CD4-positive, alpha-beta memory T cell (primary cell): ENCODE measurements at places on chromosomes 11 and 22. TPM values are rescaled to one million over a fixed set of nuclear protein-coding genes. Genes with fewer than 3 reads are reported as not detected.

Gene ACTN3
- total RNA-seq = 0.17 TPM

Gene NFAM1
- 0.55 TPM for total RNA-seq

Gene OTOG
- not detected for total RNA-seq

Gene RCOR2
- total RNA-seq = not detected

Gene ZNF143
- total RNA-seq = 50.5 TPM

Gene OR5P2
- not detected for total RNA-seq

Gene PEX26
- total RNA-seq = 39.1 TPM

Gene RNASEH2C
- total RNA-seq = 69.1 TPM

Gene OR5D18
- not detected for total RNA-seq

DNA sequence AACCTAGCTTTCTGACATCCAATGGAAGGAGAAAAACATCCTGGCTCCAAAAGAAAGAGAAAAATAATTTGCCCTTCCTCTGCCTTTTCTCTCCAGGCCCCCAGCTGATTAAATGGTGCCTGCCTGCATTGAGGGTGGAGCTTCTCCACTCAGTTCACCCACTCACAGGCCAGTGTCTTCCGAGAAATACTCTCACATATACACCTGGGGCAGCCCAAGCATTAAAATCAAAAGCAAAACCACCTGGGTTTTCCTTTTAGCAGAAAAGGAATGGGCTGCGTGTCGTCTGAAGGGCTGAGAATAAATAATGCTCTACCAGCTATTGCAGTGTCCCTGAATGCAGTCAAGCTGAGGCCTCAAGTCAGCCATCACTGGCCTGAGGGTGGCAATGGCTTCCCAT is 1143.8 kb upstream of the TENM4 start:
- DNase-seq = no peak
- H3K4me3 ChIP-seq = no peak overlapping the region
- H3K36me3 ChIP-seq = no peaks in the 10 kb centered on the region
- no peaks in the 10 kb centered on the region for H3K4me1 ChIP-seq

DNA sequence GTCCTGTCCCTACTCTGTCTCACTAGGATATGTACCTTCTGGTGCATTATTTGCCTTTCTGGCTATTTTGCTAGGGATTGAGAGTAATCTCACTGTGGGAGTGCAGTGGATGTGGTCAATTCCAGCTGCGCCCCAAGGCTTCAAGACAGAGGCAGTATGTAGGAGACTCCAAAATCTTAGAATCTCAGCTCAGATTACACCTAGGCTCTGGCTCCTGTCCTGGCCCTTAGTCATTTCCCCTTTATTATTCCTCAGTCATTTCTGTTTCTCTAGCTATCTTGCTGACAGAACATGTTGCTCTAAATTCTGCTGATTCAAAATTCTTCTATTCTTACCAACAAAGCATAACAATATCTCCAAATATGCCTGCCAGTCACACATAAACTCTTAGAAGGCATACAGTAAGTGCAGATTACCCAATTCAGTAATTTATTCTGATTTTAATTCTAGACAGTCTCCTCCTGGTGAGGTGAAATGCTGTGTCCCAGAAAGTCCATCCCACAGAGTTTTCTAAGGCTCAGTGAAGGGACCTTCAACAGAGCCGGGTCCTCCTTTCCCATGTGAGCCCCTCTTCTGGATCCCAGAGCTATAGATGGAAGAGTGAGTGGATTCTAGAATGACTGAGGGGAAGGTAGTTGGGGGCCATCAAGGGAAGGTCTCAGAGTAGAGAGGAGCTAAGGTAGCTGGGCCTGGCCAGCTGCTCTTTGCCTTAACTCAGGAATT is 24.3 kb upstream of the GLYATL1 start:
- no peak overlapping the region for H3K27ac ChIP-seq
- no peaks in the 10 kb centered on the region for H3K36me3 ChIP-seq
- no peaks in the 10 kb centered on the region for H3K27me3 ChIP-seq

- H3K27me3 ChIP-seq = no peaks in the 10 kb centered on the region
- DNase-seq = no peak
- no peaks in the 10 kb centered on the region for H3K36me3 ChIP-seq
- H3K27ac ChIP-seq = no peak overlapping the region
Measured at GRCh38 chr11:42976636-42977217, 335.1 kb upstream of the API5 start.

GRCh38 chr11:76560219-76560618 is 110.3 kb downstream of the LRRC32 start:
- H3K4me1 ChIP-seq = peaks cover 21% of the 10 kb centered on the region
- H3K36me3 ChIP-seq = no peaks in the 10 kb centered on the region
- H3K27me3 ChIP-seq = no peaks in the 10 kb centered on the region
- H3K27ac ChIP-seq = no peak overlapping the region
- no peak overlapping the region for H3K4me3 ChIP-seq

DNA sequence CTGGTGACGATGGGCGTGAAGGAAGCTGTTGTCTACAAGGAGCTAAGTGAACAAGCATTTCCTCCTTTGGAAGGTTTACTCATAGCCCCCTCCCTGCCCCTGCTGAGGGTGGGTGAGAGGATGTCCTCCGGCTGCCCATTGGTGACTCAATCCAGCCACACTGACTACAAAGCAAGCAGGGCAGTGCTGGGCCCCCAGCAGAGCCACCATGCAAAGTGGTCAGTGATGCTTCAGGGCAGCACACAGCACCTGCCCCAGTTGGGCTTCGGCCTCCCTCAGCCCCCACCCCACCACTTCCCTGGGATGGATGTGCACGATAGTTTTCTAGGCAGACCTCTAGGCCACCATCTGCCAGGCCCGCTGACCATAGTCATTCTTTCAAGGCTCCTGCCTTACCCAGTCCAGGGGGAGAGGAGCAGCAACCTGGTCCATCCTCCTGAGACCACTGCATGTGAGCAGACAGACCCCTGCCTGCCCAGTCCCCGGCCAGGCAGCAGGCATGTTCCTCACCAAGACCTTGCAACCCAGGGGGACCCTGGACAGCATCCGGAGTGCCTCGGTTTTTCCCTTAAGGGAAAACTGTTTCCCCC is 125.1 kb downstream of the BCR start:
- DNase-seq = no peak
- H3K27ac ChIP-seq = no peak overlapping the region
- H3K4me3 ChIP-seq = no peak overlapping the region
- H3K27me3 ChIP-seq = no peaks in the 10 kb centered on the region
- peaks cover 15% of the 10 kb centered on the region for H3K36me3 ChIP-seq
- H3K4me1 ChIP-seq = no peaks in the 10 kb centered on the region

GRCh38 chr11:80559942-80560341 is 1119.1 kb upstream of the TENM4 start:
- H3K27me3 ChIP-seq = no peaks in the 10 kb centered on the region
- no peaks in the 10 kb centered on the region for H3K4me1 ChIP-seq
- no peaks in the 10 kb centered on the region for H3K36me3 ChIP-seq
- no peak for DNase-seq
- H3K27ac ChIP-seq = no peak overlapping the region
- H3K4me3 ChIP-seq = no peak overlapping the region

- peaks cover 12% of the 10 kb centered on the region for H3K36me3 ChIP-seq
- H3K27me3 ChIP-seq = no peaks in the 10 kb centered on the region
- H3K4me3 ChIP-seq = no peak overlapping the region
- H3K4me1 ChIP-seq = no peaks in the 10 kb centered on the region
- H3K27ac ChIP-seq = no peak overlapping the region
- no peak for DNase-seq
Measured at GRCh38 chr22:39129746-39130145, 22.7 kb downstream of the CBX7 start.

GRCh38 chr11:6657346-6657745 is 1.7 kb upstream of the DCHS1 start:
- no peaks in the 10 kb centered on the region for H3K36me3 ChIP-seq
- DNase-seq = no peak
- no peak overlapping the region for H3K4me3 ChIP-seq

- no peaks in the 10 kb centered on the region for H3K4me1 ChIP-seq
- H3K4me3 ChIP-seq = no peak overlapping the region
- H3K27me3 ChIP-seq = no peaks in the 10 kb centered on the region
- H3K36me3 ChIP-seq = peaks cover 22% of the 10 kb centered on the region
- H3K27ac ChIP-seq = no peak overlapping the region
- no peak for DNase-seq
Measured at GRCh38 chr11:74037309-74037708, 28.4 kb upstream of the UCP3 start.

DNA sequence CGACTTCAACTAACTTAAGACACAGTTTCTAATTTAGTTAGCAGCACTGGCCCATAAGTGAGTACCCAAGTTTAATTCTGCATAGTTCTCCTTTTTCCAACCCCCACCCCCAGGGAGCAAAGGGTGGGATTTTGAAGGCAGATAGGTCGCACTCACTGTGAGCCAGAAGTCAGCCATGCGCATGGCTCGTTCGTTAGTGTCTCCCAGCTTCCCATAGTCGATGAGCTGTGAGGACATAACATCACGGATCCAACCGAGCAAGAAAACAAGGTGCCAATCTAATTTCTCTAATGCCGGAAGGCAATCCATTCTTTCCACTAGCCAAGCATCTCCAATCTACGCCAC is 577 bp downstream of the MRPL17 start:
- peaks cover 26% of the 10 kb centered on the region for H3K4me1 ChIP-seq
- DNase-seq = no peak
- no peaks in the 10 kb centered on the region for H3K27me3 ChIP-seq

DNA sequence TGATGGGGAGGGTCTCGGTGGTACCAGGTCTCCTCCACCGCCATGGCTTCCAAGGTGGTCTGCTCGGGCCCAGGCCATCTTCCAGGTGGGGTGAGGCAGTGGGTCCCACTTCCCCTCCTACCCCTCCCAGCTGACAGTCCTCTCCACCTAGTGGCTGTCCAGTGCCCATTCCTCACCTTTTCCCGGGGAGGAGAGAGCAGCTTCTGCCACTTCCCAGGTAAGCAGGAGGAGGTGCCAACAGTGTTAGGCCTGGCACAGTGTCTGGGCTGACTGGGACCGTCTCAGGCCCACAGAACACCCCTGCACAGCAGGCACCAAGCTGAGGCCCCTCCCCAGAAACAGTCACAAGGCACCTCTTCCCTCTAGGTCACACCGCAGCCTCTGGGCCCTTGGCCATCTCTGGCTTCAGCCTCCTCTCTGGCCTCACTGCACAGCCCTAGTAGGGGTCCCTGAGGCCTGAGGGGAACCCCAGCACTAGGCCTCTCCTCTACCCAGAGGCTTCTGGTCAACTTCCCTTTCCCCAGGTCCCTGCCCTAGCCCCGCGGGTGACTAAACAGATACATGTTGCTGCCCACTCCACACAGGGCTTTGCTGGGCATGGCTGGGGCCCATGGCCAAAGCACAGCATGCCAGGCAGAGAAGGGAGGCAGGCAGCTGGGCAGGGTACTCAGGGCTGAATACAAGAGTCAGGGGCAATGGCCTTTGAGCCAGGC is 2.3 kb upstream of the ANKRD13D start:
- peaks cover 77% of the 10 kb centered on the region for H3K4me1 ChIP-seq
- H3K27me3 ChIP-seq = no peaks in the 10 kb centered on the region
- peak overlapping the region; percentile 18 for H3K4me3 ChIP-seq

GRCh38 chr11:110022548-110022947 is 70.6 kb upstream of the ZC3H12C start:
- H3K36me3 ChIP-seq = no peaks in the 10 kb centered on the region
- no peak overlapping the region for H3K4me3 ChIP-seq
- DNase-seq = no peak
- H3K27ac ChIP-seq = no peak overlapping the region

DNA sequence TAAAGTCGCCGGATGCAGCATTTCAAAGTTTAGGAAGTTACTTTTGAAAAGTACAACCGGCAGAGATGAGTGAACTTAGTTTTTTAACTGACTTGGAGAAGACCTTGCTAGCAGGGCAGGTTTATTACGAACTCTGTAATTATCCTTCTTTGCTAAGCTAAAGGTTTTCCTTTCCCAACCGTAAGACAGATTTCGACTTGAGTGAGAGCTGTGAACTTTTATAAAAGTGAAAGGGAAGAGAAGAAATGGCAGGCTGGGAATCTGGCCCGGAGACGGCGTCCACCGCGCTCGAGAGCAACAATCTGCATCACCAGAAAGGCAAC is 659 bp upstream of the TEAD1 start:
- H3K36me3 ChIP-seq = no peaks in the 10 kb centered on the region
- H3K27ac ChIP-seq = no peak overlapping the region
- DNase-seq = no peak
- peak overlapping the region; percentile 28 for H3K4me3 ChIP-seq
- peaks cover 11% of the 10 kb centered on the region for H3K4me1 ChIP-seq
- peaks cover 14% of the 10 kb centered on the region for H3K27me3 ChIP-seq

DNA sequence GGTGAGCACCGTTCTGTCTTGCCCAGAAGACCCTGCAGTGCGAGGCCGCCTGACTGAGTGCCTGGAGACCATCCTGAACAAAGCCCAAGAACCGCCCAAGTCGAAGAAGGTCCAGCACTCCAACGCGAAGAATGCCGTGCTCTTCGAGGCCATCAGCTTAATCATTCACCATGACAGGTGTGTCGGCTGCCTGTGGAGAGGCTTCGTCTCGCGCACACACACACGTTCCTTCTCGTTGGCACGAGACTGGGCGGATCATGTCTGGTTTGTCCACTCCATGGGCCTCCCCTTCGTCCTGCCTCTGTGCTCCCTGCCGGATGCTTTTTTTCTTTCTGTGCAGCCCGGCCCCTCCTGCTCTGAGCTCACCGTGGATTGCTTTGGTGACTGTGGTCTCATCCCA is 51.1 kb downstream of the MUC6 start:
- H3K27ac ChIP-seq = no peak overlapping the region
- no peaks in the 10 kb centered on the region for H3K4me1 ChIP-seq
- H3K4me3 ChIP-seq = no peak overlapping the region
- peaks cover 65% of the 10 kb centered on the region for H3K36me3 ChIP-seq
- DNase-seq = no peak

GRCh38 chr11:126637795-126638175 is 282.3 kb downstream of the ST3GAL4 start:
- H3K4me3 ChIP-seq = no peak overlapping the region
- H3K36me3 ChIP-seq = no peaks in the 10 kb centered on the region
- H3K27me3 ChIP-seq = no peaks in the 10 kb centered on the region
- no peak for DNase-seq
- no peaks in the 10 kb centered on the region for H3K4me1 ChIP-seq

GRCh38 chr22:35656284-35656752 is 8.1 kb downstream of the APOL6 start:
- no peak overlapping the region for H3K4me3 ChIP-seq
- H3K4me1 ChIP-seq = peaks cover 71% of the 10 kb centered on the region
- H3K27ac ChIP-seq = no peak overlapping the region
- no peak for DNase-seq
- H3K27me3 ChIP-seq = no peaks in the 10 kb centered on the region

- H3K4me1 ChIP-seq = no peaks in the 10 kb centered on the region
- H3K36me3 ChIP-seq = no peaks in the 10 kb centered on the region
- H3K27me3 ChIP-seq = peaks cover 11% of the 10 kb centered on the region
- H3K4me3 ChIP-seq = no peak within 1 kb of the TSS
- H3K27ac ChIP-seq = no peak within 1 kb of the TSS
Measured at GRCh38 chr11:57597461-57597915, at the start of gene SERPING1. Gene SERPING1 (plus strand): TSS chr11:57597685. CDS start chr11:57598271, 586 bp downstream.

DNA sequence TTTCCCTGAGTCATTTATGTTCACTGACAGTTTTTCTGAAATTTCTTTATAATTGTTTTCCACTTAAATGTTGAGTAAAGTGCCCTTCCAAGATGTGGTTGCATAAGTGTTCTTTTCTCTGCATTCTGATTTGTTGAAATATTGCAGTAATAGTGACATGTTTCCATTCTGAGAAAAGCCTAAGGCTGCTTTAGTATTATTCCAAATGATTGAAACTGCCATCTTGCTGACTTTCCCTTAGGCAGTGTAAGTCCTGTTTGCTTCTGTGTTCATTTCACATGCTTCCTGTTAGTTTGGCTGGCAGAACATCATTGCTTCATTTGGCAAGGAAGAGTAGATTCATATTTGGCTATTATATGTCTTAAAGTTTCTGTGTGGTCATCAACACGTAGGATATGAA is 146.5 kb downstream of the ELP4 start:
- H3K4me3 ChIP-seq = no peak overlapping the region
- H3K27me3 ChIP-seq = no peaks in the 10 kb centered on the region
- no peaks in the 10 kb centered on the region for H3K4me1 ChIP-seq
- no peak overlapping the region for H3K27ac ChIP-seq
- no peaks in the 10 kb centered on the region for H3K36me3 ChIP-seq

GRCh38 chr11:40567392-40567791 is 892.1 kb downstream of the LRRC4C start:
- no peaks in the 10 kb centered on the region for H3K36me3 ChIP-seq
- DNase-seq = no peak
- no peak overlapping the region for H3K4me3 ChIP-seq
